Chondrocyte (in vitro differentiated cells): ENCODE measurements at places on chromosomes 1 and 21.

DNA sequence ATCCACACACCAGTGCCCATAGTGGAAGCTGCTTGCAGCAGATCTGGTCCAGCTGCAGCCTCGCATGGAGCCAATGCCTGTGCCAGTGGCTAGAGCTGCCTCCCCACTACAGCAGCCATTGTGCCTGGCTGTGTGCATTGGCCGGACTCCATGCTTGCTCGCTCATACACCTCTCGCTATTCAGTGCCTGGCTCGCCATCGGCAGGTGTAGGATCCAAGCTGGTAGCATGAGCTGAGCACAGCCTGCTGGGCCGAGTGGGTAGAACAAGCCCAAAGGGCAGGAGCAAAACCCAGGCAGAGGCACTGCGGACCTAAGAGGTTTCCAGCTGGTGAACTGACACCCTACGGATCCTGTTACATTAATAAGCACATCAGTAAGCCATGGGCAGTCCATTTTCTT is 1184.1 kb downstream of the AMY1C start:
- peak; percentile 83 for DNase-seq

GRCh38 chr1:35845766-35846165 is 37.2 kb upstream of the AGO1 start:
- DNase-seq, result no peak

- no peak for DNase-seq
Measured at GRCh38 chr21:45141507-45141906, 67.1 kb downstream of the ADARB1 start.

- no peak for DNase-seq
Measured at GRCh38 chr1:94544706-94545490, 3.3 kb upstream of the F3 start.

DNA sequence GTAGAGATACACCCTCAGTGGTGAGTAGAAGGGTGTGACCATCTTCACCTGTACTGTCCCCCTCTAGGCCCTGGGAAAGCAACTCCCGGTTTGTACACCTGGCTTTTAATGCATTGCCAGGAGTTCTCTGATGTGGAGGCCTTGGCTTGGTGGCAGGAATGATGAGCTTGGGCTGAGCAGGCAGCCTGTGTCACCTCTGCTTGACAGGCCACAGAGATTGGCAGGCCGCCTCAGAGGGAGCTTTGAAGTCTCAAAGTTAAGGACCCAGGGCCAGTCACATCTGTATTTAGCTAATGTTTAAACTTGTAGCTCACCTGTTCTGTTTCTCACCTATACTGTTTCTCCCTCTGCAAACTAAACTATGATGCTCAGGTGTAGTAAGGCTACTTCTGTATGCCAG is 28.5 kb downstream of the HUNK start:
- DNase-seq, result no peak

GRCh38 chr21:44557491-44558328 is 885 bp downstream of the KRTAP10-3 start:
- no peak for DNase-seq

DNA sequence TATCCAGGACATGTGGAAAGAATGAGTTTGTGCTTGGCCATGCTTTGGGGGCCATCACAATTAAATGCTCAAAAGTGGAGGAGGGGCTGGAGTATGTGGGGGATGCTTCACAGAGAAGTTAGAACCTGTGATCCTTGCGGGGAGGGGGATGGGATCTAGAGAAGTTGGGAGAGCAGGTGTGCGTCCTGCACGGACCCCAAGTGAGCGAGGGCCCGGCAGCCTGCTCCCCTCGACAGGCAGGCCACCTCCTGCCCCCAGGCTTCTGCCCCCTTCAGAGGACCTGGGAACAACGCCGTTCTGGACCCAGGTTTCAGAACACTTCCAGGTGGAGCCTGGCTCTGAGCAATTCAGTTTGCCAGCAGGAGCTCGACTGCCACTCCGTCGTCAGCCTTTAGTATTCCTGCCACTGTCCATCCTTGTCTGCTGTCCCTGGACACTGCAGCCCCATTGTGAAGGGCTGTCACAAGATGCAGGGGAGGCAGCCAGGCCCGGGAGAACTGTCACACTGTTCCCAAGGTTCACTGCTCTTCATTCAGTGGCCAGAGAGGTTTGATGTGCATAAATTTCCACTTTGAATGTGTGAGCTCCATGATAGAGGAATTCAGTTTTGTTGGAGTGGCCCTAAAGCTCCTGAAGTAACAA is 112.2 kb downstream of the DHRS3 start:
- DNase-seq, result no peak

GRCh38 chr1:161905269-161905884 is 118.3 kb downstream of the OLFML2B start:
- DNase-seq, result no peak

DNA sequence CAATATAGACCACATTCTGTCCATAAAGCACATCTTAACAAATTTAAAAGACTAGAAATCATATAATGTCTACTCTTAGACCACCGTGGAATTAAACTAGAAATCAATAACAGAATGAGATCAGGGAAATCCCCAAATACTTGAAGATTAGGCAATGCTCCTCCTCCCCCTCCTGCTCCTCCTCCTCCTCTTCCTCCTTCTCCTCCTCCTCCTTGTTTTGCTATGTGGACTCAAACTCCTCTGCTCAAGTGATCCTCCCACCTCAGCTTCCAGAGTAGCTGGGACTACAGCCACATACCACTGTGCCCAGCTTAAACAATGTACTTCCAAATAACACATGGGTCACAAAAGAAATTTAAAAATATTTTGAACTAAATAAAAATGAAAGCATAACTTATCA is 134.2 kb downstream of the GRIK3 start:
- DNase-seq, result no peak

GRCh38 chr1:15417059-15417934 is 7.6 kb downstream of the EFHD2 start:
- DNase-seq, result no peak

- DNase-seq, result no peak
Measured at GRCh38 chr1:91759076-91759475, 126.9 kb downstream of the TGFBR3 start.

DNA sequence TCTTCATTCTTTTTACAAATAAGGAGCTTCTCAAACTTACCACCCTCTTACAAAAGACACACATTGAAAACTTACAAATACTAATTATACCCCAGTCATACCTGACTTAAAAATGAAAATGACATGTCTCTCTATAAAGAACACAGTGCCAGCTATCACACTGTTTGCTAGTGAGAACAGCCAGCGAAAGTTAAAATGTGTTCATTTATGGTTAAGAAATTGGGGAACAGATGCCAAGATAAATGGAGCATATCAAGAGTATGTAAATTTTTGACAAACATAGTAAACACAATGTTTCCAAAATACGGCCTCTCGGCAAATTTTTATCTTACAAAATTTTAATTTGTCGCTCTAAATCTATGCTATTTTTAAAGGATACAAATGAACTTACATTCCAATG is 1422.9 kb downstream of the KCNT2 start:
- DNase-seq, result no peak
